ENCODE measurements at places on chromosomes 1 and 21.

DNA sequence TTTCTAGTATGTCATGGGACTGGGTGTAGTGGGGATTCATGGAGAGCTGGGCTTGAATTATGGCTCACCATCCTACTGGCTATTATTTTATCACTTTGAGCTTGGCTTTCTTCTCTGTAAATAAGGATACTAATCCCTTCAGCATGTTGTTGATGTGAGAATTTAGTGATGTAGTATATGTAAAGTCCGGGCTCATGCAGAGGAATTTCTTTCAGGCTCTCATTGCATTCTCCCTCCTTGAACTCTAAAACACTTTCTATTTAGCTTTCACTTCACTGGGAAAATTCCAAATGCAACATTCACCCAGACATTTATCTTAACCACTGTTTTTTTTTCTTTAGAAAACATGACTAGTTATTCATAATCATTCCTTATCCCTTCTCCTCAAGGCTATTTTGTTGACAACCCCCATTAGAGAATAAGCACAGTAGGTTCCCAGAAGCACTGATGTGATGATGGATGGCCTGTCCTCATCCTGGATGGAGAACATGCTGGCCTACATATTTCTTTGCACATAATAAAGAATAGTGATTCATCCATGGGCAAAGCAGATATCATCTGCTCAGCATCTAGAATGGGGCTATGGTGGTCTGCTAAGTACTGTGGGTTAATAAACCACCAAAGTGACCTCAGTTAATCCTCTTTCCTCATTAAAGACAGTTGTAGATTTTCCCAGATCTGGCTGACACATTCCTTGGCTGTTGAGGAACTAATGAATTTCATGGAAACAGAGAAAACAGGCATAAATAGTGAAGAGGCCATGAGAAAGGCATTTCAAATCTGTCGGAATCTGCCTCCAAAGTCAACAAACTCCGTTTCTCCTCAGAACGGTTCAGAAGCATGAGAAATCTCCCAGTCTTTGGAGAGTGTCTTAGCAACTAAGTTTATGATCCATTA is 68.0 kb upstream of the CYP2J2 start:
- DNase-seq, result no peak

- DNase-seq, result no peak
Measured at GRCh38 chr1:8631163-8631562, 186.3 kb downstream of the RERE start.

GRCh38 chr1:110673197-110673701 is 1.5 kb downstream of the KCNA3 start:
- DNase-seq, result no peak

DNA sequence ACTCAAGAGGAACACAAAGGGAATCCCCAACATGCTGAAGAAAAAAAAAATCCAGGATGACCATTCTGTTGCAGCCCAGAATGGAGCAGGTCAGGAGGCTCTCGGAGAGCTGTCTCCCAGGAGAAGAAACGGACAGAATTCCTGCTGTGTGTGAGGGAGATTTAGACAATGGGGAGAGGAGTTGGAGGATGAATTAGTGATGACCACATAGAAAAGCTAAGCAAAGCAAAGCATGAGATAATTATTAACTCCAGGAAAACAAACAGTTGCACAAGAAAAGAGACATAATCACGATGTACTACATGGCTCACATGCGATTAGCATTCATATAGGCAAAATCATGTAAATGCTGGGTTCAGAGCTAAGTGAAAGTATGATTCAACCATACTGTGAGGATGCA is 61.1 kb upstream of the SMYD2 start:
- DNase-seq, result no peak

DNA sequence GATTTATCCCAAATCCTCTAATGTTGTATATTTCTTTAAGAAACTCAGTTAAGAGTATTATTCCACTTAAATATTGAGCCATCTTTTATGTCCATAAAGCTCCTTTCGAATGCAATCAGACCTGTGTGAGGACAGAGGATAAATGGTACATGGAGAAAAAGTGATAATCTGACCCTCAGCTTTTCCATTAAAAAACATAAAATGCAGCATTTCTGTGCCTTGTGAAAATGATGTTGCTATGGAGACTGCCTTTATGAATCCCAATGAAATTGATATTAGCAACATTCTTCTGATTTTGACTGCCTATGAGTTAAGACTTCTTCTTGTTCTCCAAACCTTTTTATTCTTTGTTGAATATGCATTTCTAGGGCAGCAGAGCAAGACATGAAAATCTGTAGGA is 44.1 kb upstream of the CYYR1 start:
- no peak for DNase-seq

DNA sequence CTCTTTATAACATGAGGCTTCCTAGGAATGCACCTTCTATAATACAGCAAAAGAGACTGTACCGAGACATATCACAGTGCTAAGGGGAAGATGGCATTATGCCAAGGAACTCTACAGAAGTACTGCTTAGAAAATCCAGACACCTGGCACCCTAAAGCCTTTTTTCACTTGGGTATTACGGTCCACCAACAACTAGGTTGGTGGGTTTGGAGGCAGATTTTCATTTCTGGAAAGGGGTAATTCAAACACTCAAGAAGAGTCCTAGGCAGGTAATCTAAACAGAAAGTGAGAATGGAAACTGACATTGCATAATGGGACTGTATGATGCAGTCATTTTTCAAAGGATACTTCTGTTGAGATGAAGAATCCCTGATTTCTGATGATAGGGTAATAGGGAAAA is 19.6 kb downstream of the SCMH1 start:
- DNase-seq, result no peak
